ENCODE measurements at places on chromosomes 7 and 10.

DNA sequence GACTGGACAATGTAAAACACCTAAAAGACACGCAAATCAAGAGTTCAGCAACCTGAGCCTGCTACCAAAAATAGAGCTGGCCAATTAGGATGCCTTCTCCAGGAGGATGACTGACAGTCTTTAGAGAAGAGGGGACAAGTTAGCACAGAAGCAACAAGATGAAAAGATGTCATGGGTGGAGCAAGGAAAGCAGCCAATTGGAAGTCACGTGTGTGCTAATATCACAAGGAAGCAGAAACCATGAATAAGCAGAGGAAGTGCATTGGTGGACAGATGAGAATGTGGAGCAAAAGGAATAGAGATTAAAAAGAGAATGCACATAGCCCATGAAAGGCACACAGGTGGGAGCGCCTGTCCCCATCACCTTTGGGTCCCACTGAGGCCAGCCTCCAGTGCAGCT, 148.1 kb downstream of the SLC25A13 start:
- ATAC-seq = no peak

- ATAC-seq = no peak
These were observed 95.0 kb downstream of the PON1 start for GRCh38 chr7:95229301-95229700.

- peak; percentile 81 for ATAC-seq
These were observed 89.8 kb upstream of the LRRTM3 start for GRCh38 chr10:66836057-66836456.

- no peak for ATAC-seq
These were observed 371.6 kb downstream of the RPS24 start for GRCh38 chr10:78405231-78405630.

GRCh38 chr10:50501924-50502452, 121.8 kb downstream of the SGMS1 start:
- peak; percentile 21 for ATAC-seq

- ATAC-seq = peak; percentile 97
These were observed 58.1 kb upstream of the ST8SIA6 start for GRCh38 chr10:17512341-17513001.

- ATAC-seq = no peak
These were observed 9.5 kb downstream of the NMT2 start for GRCh38 chr10:15158972-15159371.

- ATAC-seq = peak; percentile 65
These were observed 324.5 kb upstream of the KLF6 start for GRCh38 chr10:4109469-4109868.

DNA sequence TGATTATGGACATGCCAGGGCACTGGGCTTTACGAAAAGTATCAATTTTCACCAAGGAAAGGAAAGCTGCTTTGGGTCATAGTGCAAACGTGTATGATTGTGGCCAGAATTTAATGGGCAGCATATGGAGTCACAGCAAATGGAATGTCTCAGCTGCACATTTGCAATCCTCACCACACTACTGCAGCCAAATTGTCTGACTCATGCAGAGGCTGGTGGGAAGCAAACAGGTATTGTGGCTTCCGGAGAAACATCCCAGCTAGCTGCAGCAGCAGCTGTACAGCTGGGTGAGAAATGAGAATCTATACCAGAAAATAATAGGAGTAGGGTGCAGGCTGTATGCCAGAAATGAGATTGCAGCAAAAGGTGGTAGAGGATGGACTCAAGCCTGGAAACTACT, 374.7 kb upstream of the VWC2 start:
- ATAC-seq = peak; percentile 65

- ATAC-seq = no peak
These were observed 64.4 kb upstream of the NME8 start for GRCh38 chr7:37784015-37784414.

DNA sequence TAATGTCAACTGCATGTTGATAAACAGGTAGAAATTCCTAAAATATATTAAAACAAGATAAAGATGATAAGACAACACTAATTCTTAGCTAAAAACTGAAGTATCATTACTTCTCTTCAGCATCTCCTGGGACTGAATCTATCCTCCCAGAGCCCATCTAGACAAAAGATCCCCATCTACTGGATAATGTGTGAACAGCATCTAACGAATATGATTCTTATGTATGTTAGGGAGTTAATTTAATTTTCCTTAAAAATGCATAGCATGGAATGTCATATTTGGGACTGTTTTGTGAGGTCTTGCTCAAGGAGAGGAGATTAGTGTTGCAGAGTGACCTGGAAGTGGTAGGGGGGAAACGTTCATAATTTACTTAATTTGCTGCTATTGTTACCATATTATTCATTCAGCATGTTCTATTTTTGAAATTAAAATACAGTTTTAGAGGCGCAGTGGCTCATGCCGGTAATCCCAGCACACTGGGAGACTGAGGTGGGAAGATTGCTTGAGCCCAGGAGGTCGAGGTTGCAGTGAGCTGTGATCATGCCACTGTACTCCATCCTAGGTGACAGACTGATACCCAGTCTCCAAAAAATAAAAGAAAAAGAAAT, 305.1 kb upstream of the CSTF2T start:
- peak; percentile 87 for ATAC-seq

DNA sequence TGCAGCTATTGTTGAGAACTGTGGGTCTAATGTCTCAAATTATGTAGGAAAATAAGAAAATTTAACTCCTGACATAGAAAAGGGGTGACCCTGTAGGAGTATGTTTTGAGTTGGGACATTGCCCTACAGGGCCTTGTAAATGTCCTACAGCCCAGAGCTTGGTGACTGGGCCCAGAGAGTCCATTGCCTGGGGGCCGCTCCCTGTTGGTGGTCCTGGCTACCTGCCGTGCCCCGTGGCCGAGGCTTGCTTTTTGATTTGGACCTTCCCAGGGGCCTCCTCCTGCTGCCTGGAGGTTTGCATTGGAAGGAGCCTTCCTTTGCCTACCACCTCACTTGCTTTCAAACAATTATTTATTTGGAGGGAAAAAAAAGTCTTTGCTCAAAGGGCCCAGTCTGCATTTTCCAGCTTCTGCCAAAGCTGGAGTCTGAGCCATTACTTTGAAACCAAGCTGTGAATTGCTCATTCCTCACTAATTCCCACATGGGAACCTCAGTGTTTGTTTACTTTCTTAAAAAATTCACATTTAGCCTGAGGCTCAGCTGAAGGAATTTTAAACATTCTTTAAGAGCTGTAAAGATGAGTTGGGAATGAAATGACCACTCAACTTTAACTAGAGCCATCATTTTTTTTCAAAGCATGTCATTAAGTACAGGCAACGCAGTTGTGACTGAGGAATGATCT, 355.0 kb downstream of the GLRX3 start:
- ATAC-seq = no peak

- ATAC-seq = no peak
These were observed 97.9 kb downstream of the ABLIM1 start for GRCh38 chr10:114560144-114560543.

GRCh38 chr10:130339911-130340310, 203.7 kb downstream of the GLRX3 start:
- ATAC-seq = no peak

- no peak for ATAC-seq
These were observed 47.0 kb downstream of the CCDC71L start for GRCh38 chr7:106613848-106614560.

DNA sequence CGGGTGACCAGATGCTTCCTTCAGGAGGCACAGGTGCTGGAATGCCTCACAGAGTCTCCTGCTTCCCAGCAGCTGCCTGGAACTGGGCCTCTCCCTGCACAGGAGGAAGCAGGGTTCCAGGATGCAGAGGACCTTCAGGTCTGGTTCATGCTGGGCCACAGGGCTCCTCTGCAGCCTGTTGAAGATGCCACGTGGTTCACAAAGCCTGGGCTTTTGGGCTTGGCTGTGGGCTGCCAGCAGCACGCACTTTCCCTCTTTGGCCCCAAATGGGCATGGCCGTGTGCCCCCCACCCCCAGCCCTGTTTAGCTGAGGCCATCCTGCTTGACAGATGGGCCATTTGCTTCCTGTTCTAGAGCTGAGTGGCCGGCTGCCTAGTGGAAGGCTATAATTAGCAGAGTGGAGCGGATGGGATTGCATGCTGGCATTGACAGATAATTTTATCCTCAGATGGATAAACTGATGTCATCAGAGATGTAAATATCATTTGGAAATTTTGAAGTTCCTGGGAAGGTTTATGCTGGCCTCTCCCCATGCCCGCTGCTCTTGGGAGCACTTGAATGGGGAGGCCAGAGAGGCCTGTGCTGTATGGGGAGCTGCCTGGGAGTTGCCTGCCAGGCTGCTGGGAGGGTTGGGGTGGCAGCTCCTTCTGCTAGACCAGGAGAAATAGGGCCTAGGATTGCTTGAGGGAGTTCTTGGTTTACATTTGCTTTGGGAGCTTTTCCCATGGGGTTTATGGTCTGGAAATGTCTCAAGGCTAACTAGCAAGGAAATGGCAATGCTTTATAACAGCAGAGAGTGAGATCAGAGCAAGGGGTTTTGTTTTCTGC, 28.2 kb downstream of the TSPAN15 start:
- ATAC-seq = peak; percentile 10

- ATAC-seq = peak; percentile 26
These were observed 989 bp downstream of the ERLIN1 start for GRCh38 chr10:100184840-100185239.

DNA sequence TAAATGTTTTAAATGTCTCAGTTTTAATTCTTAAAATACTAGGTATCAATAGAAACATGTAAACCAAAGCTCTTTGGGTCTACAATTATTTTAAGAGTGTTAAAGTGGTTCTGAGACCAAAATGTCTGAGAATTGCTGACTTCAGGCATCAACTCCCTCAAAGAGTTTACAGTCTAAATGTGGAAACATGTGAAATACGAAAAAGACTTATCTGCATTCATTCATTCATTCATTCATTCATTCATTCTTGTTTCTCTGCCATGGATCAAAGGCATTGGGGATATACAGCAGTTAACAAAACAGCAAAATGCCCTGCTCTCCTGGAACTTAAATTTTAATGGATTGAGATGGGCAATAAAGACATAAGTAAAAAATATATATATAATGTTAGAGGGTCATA, 69.8 kb downstream of the BLNK start:
- no peak for ATAC-seq

GRCh38 chr10:122494833-122495232, 33.5 kb downstream of the HTRA1 start:
- peak; percentile 82 for ATAC-seq

GRCh38 chr7:111677848-111678247, 115.6 kb upstream of the IMMP2L start:
- ATAC-seq = no peak

DNA sequence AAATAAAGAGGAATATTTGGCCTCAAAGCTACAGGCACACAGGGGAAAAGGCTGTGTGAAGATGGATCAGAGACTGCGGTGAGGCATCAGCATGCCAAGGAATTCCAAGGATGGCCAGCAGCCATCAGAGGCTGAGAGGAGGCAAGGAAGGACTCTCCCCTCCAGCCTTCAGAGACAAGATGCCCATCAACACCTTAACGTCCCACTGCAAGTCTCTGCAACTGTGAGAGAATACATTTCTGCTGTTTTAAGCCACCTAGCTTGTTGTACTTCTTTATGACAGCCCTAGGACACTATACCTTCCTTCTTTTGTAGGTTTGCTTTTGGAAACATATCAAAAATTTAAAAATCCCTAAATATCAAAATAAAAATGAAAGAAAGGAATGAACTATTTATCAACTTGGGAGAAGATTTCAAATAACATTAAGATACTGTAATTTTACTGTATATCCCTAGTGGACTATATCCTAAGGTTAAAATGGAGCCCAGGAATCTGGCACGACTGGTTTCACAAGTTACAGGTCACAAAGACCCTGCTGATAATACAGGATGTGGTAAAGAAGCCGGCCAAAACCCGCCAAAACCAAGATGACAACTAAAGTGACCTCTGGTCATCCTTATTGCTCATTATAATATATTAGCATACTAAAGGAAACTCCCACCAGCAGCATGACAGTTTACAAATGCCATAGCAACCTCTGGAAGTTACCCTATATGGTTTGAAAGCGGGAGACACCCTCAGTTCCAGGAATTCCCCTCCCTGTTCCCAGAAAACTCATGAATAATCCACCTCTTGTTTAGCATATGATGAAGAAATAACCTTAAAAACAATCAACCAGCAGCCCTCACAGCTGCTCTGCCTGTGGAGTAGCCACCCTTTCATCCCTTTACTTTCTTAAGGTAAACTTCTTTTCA, 185.2 kb downstream of the AVL9 start:
- no peak for ATAC-seq

GRCh38 chr10:80739963-80740715, 202.4 kb downstream of the SH2D4B start:
- ATAC-seq = no peak

DNA sequence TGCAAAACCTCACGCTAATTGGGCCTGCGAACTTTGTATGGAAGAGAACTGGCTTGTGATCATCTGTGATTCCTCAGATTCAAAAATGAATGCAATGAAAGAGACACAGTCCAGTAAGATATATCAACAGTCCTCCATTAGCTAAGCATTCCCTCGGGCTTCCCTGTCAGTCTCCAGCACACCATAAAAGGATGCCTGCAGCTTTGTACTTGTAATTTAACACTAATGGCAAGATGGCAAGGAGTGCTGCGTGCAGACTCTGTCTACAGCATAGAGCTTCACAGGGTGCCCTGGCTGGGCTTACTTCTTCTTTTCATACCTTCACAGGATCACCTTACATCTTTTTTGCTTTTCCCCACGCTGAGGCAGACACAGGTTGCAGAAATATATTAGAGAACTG, 200.0 kb downstream of the GFRA1 start:
- no peak for ATAC-seq

GRCh38 chr10:6580279-6581029, 378 bp upstream of the PRKCQ start:
- ATAC-seq = peak; percentile 97

DNA sequence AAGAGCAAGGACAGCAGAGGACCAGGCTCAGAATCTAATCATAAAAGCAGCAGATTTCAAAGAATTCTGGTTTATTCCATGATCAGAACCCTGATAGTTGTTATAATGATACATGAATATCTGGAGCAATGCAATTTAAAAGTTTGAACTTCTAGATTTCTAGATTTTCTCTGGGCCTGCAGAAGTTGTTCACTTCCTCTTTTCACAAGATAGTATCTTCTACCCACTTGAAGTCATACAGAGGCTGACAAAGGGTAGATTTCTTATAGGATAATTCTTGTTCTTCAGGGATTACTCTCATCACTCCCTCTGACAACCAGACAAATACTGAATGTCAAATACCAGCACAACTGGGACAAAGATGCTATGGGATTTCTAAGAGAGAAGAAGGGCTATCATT, 320.0 kb upstream of the ETV1 start:
- ATAC-seq = no peak

- ATAC-seq = no peak
These were observed 30.3 kb downstream of the C1GALT1 start for GRCh38 chr7:7212612-7213011.

DNA sequence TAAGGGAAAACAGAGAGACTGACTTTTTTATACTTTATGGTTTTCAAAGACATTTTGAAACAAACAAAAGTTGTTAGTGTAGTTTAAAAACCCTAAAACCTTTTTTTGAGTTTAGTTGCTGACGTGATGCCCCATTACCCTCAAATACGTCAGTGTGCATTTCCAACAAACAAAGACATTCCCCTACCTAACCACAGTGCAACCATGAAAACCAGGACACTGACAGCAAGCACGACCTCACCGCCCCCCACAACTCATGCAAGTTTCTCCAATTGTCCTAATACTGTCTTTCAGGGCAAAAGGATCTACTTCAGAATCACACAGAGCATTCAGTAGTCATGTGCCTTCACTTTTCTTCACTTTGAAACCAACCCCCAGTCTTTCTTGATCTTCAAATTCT, 75.0 kb downstream of the WNT2 start:
- ATAC-seq = no peak

GRCh38 chr10:95697429-95697828, 3.7 kb upstream of the TCTN3 start:
- no peak for ATAC-seq

All from SK-N-SH treated with all-trans-retinoic acid at 6 μM for 48 hours (cell line).